ENCODE measurements at places on chromosomes 16 and 17.

GRCh38 chr17:1813088-1813487 is 16.6 kb downstream of the SMYD4 start:
- DNase-seq, result no peak
- no peaks in the 10 kb centered on the region for H3K36me3 ChIP-seq
- H3K4me1 ChIP-seq, result no peaks in the 10 kb centered on the region

- peaks cover 7% of the 10 kb centered on the region for H3K36me3 ChIP-seq
- H3K4me3 ChIP-seq, result no peak overlapping the region
- H3K4me1 ChIP-seq, result peaks cover 56% of the 10 kb centered on the region
- no peak for DNase-seq
- H3K27me3 ChIP-seq, result no peaks in the 10 kb centered on the region
- peak overlapping the region; percentile 85 for H3K27ac ChIP-seq
These were observed 14.2 kb downstream of the NSMCE1 start for GRCh38 chr16:27254262-27254811.

- H3K4me1 ChIP-seq, result peaks cover 11% of the 10 kb centered on the region
- no peaks in the 10 kb centered on the region for H3K27me3 ChIP-seq
- no peaks in the 10 kb centered on the region for H3K36me3 ChIP-seq
- no peak overlapping the region for H3K4me3 ChIP-seq
These were observed 15.7 kb upstream of the DHX8 start for GRCh38 chr17:43467981-43468581.

GRCh38 chr17:54153423-54153822 is 330.7 kb downstream of the KIF2B start:
- H3K4me1 ChIP-seq, result no peaks in the 10 kb centered on the region
- H3K27me3 ChIP-seq, result no peaks in the 10 kb centered on the region
- no peak for DNase-seq
- H3K36me3 ChIP-seq, result no peaks in the 10 kb centered on the region
- no peak overlapping the region for H3K27ac ChIP-seq

GRCh38 chr17:9529033-9529700 is 46.5 kb downstream of the STX8 start:
- H3K36me3 ChIP-seq, result no peaks in the 10 kb centered on the region
- no peaks in the 10 kb centered on the region for H3K27me3 ChIP-seq

All from sigmoid colon (tissue), 7 donors.